ENCODE measurements at places on chromosomes 2 and 18. TPM values are rescaled to one million over a fixed set of nuclear protein-coding genes. Genes with fewer than 3 reads are reported as not detected.

The ERBB4 gene
- total RNA-seq: 0.16 TPM

The PLEK gene
- total RNA-seq: 34.5 TPM

The ATP8B1 gene
- total RNA-seq: 8.0 TPM

The AFF3 gene
- total RNA-seq: 1.4 TPM

The MAPK4 gene
- not detected for total RNA-seq

The IL1RL2 gene
- total RNA-seq: 0.31 TPM

The KCNJ13 gene
- not detected for total RNA-seq

The GPR55 gene
- 0.19 TPM for total RNA-seq

The SPATS2L gene
- 80.1 TPM for total RNA-seq

The PDE1A gene
- total RNA-seq: 28.2 TPM

The HOXD12 gene
- not detected for total RNA-seq

The KIAA2012 gene
- 0.09 TPM for total RNA-seq

The CFLAR gene
- 283 TPM for total RNA-seq

The ASB18 gene
- not detected for total RNA-seq

The ZNF407 gene
- total RNA-seq: 14.1 TPM

The SCG2 gene
- 0.47 TPM for total RNA-seq

The POTEJ gene
- total RNA-seq: not detected

The IL36A gene
- not detected for total RNA-seq

The TMEM163 gene
- total RNA-seq: 0.28 TPM

The NT5C1B gene
- not detected for total RNA-seq

The GULP1 gene
- total RNA-seq: 14.1 TPM

The MARCO gene
- total RNA-seq: 29.0 TPM

The KCNG3 gene
- total RNA-seq: not detected

The GTF2A1L gene
- not detected for total RNA-seq

The RBM45 gene
- total RNA-seq: 6.8 TPM

The ZFP36L2 gene
- total RNA-seq: 93.9 TPM

All from omental fat pad (tissue), 4 donors.